ENCODE measurements at places on chromosomes 2 and 18.

DNA sequence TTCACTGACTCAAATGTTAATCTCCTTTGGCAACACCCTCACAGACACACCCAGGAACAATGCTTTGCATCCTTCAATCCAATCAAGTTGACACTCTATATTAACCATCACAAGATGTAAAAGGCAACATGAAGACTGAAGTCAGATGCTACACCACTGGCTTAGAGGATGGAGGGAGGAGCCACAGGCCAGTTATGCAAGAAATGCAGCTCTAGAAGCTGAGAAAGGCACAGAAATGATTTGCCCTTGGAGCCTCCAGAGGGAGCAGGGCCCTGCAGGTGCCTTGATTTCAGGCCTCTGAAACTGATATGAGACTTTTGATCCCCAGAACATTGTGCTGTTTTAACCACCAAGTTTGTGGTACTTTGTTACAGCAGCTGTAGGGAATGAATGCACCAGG lies 276.3 kb downstream of the KCNS3 start:
- no peak for DNase-seq

GRCh38 chr2:168758970-168759820 lies 43.2 kb upstream of the NOSTRIN start:
- no peak for DNase-seq

GRCh38 chr2:97868986-97869721 lies 126.6 kb downstream of the TMEM131 start:
- DNase-seq = no peak

DNA sequence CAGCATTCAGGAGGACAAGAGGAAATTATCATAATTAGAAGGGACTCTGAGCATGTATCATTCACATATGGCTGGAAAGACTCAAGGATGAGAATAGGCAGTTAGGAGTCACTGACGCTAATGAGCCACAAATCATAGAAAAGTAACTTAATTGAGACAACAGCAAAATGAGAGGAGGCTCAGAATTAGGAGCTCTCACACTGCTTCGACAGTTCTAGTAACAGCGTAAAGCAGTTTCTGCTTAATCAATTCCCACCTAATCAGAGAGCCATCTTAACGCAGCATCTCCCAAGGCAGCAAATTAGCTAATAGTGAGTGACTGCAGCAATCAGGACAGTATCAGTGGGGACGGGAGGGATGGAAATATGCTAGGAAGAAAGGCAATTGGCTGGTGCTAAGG lies 32.8 kb downstream of the ANKRD44 start:
- no peak for DNase-seq

DNA sequence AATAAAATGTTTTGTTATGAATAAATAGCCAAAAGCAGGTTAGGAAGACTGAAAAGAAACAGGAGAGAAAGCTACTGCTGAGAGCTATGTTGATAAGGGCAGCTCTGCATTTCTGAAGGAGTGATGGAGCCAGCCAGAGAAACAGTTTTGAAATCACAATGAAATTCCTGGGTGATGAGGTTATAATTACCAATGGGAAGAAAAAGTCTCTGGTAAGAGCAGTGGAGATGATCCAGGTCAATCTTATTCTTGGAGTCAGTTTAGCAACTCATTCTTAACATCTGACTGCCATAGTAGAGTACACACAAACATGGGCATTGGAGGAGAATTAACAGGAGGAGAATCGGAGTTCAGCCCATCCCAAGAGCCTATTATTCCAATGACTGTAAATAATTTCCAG lies 2.4 kb downstream of the ALKAL2 start:
- DNase-seq = no peak

GRCh38 chr2:20600756-20601325 lies 50.1 kb downstream of the HS1BP3 start:
- no peak for DNase-seq

DNA sequence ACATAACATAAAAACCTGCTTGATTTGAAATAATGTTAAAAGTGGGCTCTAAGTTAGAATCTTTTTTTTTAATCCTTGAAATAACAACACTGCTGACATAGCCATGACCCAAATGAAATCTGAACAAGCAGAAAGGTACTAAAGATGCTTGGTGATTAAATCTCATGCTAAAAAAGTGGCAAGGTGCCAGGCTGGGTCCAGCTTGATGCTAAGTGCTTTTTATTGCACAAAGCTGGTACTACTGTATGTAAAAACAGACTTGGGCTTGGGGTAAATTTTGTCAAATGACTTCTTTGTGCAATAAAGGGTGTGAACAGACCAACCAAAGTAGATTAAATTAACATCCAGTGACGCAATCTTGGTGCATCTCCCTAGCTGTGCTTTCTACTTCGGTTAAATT lies 13.4 kb downstream of the BCL11A start:
- DNase-seq = no peak

- DNase-seq = peak; percentile 27
Measured at GRCh38 chr2:290090-290722, 2.3 kb upstream of the ALKAL2 start.

GRCh38 chr2:57698935-57699449 lies 347.6 kb upstream of the VRK2 start:
- no peak for DNase-seq

DNA sequence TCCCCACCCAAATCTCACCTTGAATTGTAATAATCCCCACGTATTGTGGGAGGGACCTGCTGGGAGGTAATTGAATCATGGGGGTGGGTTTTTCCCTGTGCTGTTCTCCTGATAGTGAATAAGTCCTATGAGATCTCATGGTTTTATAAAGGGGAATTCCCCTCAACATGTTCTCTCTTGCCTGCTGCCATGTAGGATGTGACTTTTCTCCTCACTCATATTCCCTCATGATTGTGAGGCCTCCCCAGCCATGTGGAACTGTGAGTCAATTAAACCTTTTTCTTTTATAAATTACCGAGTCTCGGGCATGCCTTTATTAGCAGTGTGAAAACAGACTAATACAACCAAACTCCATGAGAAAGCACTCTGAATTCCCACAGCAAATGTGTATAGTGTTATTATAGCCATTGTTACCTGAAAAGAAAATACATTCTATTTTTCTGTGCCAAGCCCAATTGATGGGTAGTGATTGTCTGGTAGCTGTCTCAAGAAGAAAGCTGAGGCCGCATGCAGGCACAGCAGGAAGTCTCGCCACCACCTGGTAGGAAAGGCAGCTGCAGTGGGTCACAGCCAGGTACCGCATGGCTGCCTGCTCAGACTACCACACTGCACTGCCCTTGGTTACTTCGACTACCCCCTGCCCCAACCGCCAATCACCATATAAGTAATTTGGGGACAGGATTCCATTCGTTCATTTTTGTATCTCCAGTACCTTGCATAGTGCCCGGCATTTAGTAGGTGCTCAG lies 10.3 kb upstream of the ZBTB7C start:
- DNase-seq = no peak

DNA sequence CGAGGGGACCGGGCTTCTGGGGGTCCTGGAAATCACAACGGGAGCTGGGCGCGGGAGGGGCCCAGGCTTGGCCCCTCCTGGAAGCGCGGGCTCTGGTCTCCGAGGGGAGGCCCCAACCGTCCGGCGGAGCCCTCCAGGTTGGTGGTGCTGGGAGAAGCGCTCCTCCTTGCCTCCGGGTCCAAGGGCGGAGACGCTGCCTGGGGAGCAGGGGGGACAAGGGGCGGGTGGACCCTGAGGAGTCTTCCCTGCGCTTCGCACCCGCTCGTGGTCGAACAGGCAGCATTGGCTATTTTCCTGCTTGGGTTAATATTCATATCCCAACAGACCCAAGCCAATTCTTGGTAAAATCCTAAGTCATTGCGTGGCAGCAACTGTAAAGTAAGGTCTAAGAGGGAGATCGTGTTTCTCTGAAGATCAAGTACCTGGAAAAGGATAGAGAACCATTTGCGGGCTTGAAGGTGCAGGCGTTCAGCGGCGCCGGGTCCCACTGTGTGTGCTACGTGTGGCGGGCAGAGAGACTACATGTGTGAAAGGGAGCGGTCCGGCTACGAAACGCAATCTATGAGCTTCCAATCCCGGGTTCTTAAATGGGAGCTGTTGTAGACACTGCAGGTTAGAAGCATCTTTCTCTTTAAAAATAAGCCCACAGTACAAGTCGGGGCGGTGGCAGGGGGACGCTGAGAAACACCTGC lies 805 bp downstream of the CIDEA start:
- no peak for DNase-seq

DNA sequence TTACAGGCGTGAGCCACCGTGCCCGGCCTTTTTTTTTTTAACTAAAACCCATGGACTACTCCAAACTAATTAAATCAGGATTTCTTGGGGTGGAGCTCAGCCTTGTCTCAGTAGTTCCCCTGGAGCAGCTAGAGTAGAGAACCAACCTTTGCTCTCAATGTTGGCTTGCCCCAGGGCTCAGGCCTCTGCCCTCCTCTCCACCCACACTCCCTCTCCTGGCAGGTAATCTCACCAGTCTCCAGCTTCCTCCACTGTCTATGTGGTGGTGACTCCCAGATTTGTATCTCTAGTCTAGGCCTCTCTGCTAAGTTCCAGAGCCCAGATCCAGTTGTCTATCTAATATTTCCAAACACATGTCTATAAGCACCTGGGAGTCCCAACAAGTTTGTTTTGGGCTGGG lies 9.6 kb upstream of the MTA3 start:
- no peak for DNase-seq

DNA sequence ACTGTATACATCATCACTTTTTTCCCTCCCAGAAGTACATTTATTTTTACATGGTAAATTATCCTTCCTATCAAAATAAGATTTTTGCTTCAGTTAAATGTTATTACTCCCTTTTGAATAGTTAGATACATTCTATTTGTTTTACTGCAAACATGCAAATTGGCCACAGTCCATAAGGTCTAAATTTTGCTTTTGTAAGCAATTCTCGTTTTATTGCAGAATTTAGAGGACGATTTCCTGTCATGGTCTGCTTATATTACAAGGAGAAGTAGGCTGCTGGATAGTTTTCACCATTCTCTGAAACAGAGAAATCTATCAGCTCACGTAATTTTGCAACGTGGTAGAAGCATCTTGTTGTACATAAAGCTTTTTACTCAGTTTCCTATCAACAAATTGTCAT lies 1632.5 kb downstream of the LRP1B start:
- no peak for DNase-seq

DNA sequence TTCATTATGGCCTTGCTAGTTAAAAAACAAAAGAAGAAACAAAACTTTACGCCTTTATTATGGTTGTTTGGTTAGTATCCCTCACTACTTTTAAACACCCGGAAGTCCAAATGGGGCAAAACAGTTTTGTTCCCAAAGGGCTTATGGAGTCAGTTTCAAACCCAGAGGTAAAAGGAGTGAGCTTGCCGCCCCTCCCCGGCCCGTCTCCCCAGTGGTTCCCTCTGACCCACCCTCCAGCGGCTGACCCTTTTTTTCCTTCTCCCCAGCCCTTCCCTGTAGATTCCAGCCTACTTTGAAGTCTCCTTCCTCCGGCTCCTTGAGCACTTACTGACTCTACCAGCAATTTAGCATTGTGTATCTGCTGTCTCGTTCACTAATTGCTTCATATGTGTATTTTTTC lies 209.2 kb downstream of the ICOS start:
- DNase-seq = no peak

DNA sequence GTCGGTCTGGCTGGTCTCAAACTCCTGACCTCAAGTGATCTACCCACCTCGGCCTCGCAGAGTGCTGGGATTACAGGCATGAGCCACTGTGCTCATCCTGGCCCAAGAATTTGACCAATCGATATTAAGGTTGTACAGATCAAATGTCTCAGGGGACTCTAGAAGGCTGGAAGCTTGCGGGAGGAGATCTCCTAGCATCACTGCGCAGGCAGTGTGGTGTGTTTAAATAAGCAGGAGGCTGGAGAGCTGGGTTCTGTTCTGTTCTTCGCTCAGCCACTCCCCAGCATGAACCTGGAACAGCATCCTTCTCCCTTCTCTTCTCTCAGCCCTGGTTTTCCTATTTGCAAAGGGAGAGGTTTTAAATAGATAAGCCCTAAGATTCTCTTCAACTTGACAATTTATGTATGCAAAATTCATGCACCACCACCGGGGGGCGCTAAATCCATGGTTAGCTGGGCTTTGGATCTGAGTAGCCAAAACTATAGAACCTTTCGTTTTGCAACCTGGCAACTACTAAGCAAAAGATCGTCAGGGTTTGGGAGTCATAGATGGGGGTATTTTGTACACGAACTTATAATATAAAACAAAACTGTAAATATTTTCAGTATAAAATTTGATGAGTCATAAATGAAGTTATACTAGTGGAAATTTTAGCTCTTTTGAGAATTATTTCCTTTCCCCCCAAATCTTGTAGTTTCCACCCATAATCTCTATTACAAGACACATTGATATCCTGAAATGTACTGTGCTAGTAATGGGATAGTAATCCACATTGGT lies 60.6 kb downstream of the SLC16A14 start:
- peak; percentile 86 for DNase-seq

DNA sequence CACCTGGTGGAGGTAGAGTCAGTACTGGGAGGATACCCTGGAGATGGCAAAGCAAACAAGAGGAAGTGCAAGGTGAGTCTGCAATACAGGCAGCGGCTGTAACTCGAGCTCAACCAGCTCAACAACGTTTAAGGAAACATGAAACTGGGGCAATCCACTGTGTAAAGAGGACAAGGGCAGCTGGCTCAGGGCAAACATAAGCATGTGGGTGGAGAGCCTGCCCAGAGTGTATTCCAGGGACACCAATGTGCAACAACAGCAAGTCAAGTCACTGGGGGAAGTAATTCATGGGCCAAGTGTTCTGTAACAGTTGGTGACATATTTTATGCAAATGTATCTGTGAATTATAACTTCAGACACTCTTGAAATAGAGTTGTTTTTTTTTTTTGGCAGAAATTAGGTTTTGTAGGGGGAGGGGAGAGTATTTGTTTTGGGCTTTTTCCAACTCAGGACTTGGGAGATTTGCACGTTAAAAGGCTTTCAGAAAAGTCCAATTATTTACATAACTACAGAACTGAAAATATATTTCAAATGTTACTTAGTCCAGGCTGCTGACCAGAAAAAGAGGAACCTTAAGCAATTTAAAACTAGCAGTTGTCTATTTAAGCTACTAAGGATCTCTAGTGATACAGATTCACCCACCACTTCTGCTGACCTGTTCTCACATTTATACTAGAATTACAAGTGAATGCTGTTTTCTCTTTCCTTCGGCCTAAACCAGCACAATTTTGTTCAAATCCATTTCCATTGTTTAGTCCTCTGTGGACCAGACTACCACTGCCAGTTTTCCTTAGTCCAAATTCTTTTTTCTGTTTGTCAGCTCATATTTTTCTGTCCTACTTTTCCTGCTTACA lies 18.6 kb downstream of the NRXN1 start:
- DNase-seq = no peak

DNA sequence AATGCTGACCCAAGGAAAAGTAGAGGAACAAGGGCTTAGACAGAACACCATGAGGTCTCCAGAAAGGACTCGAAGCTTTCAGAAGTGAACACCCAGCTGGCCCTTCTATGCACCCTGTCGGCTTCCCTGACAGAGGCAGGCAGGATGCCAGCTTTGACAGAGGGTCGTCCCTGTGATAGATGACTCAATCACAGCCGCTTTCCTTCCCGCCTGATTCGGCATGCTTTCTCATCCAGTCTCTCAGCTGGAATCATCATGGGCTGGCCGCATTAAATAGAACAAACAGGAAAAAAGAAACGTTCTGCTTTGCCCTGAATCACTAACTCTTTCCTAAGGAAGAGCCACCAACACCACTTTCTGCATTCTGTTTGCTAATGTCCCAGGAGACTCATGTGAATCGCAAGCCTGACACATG lies 140.3 kb upstream of the RAB12 start:
- DNase-seq = no peak

- DNase-seq = no peak
Measured at GRCh38 chr2:36337354-36337753, 18.2 kb upstream of the CRIM1 start.

Data from activated T-cell treated with anti-CD3 and anti-CD28 coated beads for 4 hours (primary cell).